Nasal cavity respiratory epithelium epithelial cell of viscerocranial mucosa (primary cell): ENCODE measurements at places on chromosomes 4 and X. TPM values are rescaled to one million over a fixed set of nuclear protein-coding genes. Genes with fewer than 3 reads are reported as not detected.

Gene ZMAT1
- under 0.01 and 0.28 TPM in 2 replicates for total RNA-seq

Gene TEX13C
- total RNA-seq, result not detected in 2 replicates

Gene DGAT2L6
- total RNA-seq, result not detected in 2 replicates

Gene FATE1
- total RNA-seq, result not detected in 2 replicates

Gene GLRA3
- not detected in 2 replicates for total RNA-seq

Gene DDIT4L
- 1.0 and 2.6 TPM in 2 replicates for total RNA-seq

Gene STATH
- total RNA-seq, result not detected in 2 replicates
